Colonic mucosa (tissue), 4 donors: ENCODE measurements at places on chromosomes 4 and X. TPM values are rescaled to one million over a fixed set of nuclear protein-coding genes. Genes with fewer than 3 reads are reported as not detected.

- no peak overlapping the region for H3K4me3 ChIP-seq
- H3K27me3 ChIP-seq, result no peaks in the 10 kb centered on the region
- no peak for DNase-seq
- H3K4me1 ChIP-seq, result no peaks in the 10 kb centered on the region
- H3K27ac ChIP-seq, result no peak overlapping the region
Observed at GRCh38 chrX:131061306-131061705, 3.2 kb downstream of the ARHGAP36 start.

GRCh38 chrX:104284507-104284906 is 29.8 kb upstream of the ESX1 start:
- peaks cover 4% of the 10 kb centered on the region for H3K27me3 ChIP-seq
- no peak overlapping the region for H3K4me3 ChIP-seq
- no peak overlapping the region for H3K27ac ChIP-seq
- H3K4me1 ChIP-seq, result no peaks in the 10 kb centered on the region
- H3K36me3 ChIP-seq, result no peaks in the 10 kb centered on the region

DNA sequence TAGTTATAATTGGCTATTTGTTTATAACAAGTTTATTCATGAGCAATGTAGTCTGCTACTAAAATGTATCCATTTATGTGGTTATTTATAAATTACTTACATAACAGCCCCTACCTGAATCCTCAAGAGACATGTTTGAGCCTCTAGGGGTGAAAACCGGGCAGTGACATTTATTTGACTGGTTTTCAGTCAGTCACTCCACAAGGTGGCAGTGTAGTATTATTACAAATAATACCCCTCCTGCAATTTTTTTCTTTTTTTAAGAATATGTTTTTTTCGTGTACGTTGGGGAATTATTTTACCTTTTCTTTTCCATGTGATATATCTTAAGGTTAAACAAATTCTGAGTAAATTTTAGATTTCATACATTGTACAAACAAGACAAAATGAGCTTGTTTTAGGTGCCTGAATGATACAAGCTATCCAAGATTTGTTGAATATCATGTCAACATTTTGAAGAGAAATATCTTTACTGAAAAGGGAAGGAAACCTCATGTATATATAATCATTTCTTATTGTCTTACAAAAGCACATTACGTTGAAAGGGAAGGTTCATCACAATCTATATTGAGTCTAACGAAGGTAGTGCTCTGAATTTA is 598.7 kb upstream of the TECRL start:
- DNase-seq, result no peak
- H3K4me1 ChIP-seq, result no peaks in the 10 kb centered on the region
- H3K27ac ChIP-seq, result no peak overlapping the region
- H3K4me3 ChIP-seq, result no peak overlapping the region

DNA sequence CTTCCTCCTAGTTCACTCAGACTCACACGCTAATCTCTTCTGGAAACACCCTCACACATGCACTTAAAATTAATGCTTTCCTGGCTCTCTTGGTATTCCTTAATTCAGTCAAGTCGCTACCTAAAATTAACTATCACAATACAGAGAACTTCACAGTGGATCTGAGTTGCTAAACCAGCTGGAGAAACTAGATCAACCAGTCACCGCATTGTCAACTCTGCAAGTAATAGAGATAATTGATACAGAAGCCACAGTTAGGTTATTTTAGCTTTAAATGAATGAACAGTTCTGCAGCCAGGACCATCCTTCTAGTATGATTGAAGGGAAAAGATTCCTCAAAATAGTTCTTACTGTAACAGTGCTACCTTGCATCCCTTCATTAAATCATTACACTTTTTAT is 6.0 kb upstream of the TBC1D9 start:
- H3K27me3 ChIP-seq, result no peaks in the 10 kb centered on the region
- no peak for DNase-seq
- no peaks in the 10 kb centered on the region for H3K4me1 ChIP-seq
- no peak overlapping the region for H3K27ac ChIP-seq
- H3K4me3 ChIP-seq, result no peak overlapping the region
- H3K36me3 ChIP-seq, result no peaks in the 10 kb centered on the region

- no peaks in the 10 kb centered on the region for H3K4me1 ChIP-seq
- DNase-seq, result no peak
- no peak overlapping the region for H3K4me3 ChIP-seq
Observed at GRCh38 chr4:15976456-15977447, 13.8 kb upstream of the FGFBP2 start.

The TIGD4 gene
- total RNA-seq, result not detected

The MAGEA2B gene
- total RNA-seq, result 0.62 TPM
